Activated naive CD8-positive, alpha-beta T cell treated with anti-CD3 and anti-CD28 coated beads for 36 hours (primary cell): ENCODE measurements at places on chromosomes 5 and 9. TPM values are rescaled to one million over a fixed set of nuclear protein-coding genes. Genes with fewer than 3 reads are reported as not detected.

The CCL28 gene
- total RNA-seq = 13.4 TPM

The ELOVL7 gene
- total RNA-seq = 0.32 TPM

The FBLL1 gene
- total RNA-seq = 0.19 TPM

The C9 gene
- not detected for total RNA-seq

The PAPPA gene
- total RNA-seq = not detected

The HCN1 gene
- total RNA-seq = not detected

The PKN3 gene
- 7.2 TPM for total RNA-seq

The COL5A1 gene
- total RNA-seq = 0.24 TPM

The CAMK2A gene
- total RNA-seq = not detected

The POU5F2 gene
- 0.27 TPM for total RNA-seq

The PTPN3 gene
- 1.4 TPM for total RNA-seq

The TRIP13 gene
- 44.6 TPM for total RNA-seq

The MLANA gene
- not detected for total RNA-seq

The PTGER4 gene
- total RNA-seq = 65.2 TPM

The TEX48 gene
- total RNA-seq = 0.80 TPM

The TYRP1 gene
- total RNA-seq = not detected

The MYMK gene
- not detected for total RNA-seq

The IFNA2 gene
- total RNA-seq = not detected

The PCDHA1 gene
- not detected for total RNA-seq

The CTNNAL1 gene
- 20.9 TPM for total RNA-seq

The LRRC19 gene
- total RNA-seq = not detected

The FOXD4L3 gene
- 0.14 TPM for total RNA-seq

The TLE1 gene
- total RNA-seq = 0.16 TPM

The INSL6 gene
- not detected for total RNA-seq

The FGD3 gene
- 42.9 TPM for total RNA-seq

The FLT4 gene
- 5.2 TPM for total RNA-seq

The FOXD4L4 gene
- not detected for total RNA-seq

The CCT5 gene
- total RNA-seq = 564 TPM

The ECSCR gene
- 0.36 TPM for total RNA-seq

The C9orf152 gene
- not detected for total RNA-seq

The PWWP2A gene
- total RNA-seq = 17.1 TPM

The SLC27A6 gene
- total RNA-seq = not detected

The PCDHA11 gene
- total RNA-seq = not detected

The ABO gene
- not detected for total RNA-seq

The ABL1 gene
- 37.9 TPM for total RNA-seq

The AJM1 gene
- total RNA-seq = 3.1 TPM

The HRCT1 gene
- total RNA-seq = not detected

The SV2C gene
- total RNA-seq = not detected

The NIPAL4 gene
- total RNA-seq = 0.60 TPM

The CTSV gene
- 0.31 TPM for total RNA-seq

The NDUFA8 gene
- total RNA-seq = 56.4 TPM

The SPRY4 gene
- total RNA-seq = 0.91 TPM

The QRFP gene
- not detected for total RNA-seq

The PTGDS gene
- not detected for total RNA-seq

The TAF11L3 gene
- not detected for total RNA-seq

The MGAT4B gene
- total RNA-seq = 67.9 TPM

The C5orf46 gene
- total RNA-seq = not detected

The SLCO4C1 gene
- 0.24 TPM for total RNA-seq

The SHC3 gene
- total RNA-seq = not detected

The NMRK1 gene
- total RNA-seq = 9.0 TPM

The PTGES2 gene
- 66.1 TPM for total RNA-seq

The NXNL2 gene
- not detected for total RNA-seq

The ZNF883 gene
- total RNA-seq = 2.1 TPM

The FAM174A gene
- total RNA-seq = 5.8 TPM

The RNF183 gene
- total RNA-seq = not detected

The GEMIN5 gene
- total RNA-seq = 44.8 TPM
